ENCODE measurements at places on chromosomes 6 and 20.

DNA sequence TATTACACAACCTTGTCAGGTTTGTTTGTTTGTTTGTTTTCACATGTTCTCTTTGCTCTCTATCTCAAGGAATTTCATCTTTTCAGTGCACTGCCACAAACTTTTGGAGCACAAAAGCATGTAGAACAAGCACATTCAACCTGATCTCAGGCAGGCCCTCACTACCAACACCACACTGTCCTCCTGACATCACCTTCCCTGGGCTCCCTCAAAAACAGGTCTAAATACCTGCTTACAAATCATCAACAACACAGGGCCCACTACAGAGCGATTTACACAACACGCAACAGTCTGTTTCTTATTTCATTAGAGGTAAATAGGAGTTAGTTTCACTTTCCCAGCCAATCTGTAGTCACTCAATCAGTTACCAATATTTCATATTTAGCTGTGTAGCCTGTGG lies 241.4 kb downstream of the EPHA7 start:
- no peak for DNase-seq

- peak; percentile 99 for DNase-seq
These were observed at the start of gene GOPC for GRCh38 chr6:117602151-117602898. TSS of gene GOPC (minus strand) at chr6:117602511. CDS start at chr6:117602288, 223 bp downstream.

- DNase-seq = no peak
These were observed 262.1 kb downstream of the HACE1 start for GRCh38 chr6:104597541-104598050.

- no peak for DNase-seq
These were observed 8.3 kb downstream of the PM20D2 start for GRCh38 chr6:89154131-89154530.

DNA sequence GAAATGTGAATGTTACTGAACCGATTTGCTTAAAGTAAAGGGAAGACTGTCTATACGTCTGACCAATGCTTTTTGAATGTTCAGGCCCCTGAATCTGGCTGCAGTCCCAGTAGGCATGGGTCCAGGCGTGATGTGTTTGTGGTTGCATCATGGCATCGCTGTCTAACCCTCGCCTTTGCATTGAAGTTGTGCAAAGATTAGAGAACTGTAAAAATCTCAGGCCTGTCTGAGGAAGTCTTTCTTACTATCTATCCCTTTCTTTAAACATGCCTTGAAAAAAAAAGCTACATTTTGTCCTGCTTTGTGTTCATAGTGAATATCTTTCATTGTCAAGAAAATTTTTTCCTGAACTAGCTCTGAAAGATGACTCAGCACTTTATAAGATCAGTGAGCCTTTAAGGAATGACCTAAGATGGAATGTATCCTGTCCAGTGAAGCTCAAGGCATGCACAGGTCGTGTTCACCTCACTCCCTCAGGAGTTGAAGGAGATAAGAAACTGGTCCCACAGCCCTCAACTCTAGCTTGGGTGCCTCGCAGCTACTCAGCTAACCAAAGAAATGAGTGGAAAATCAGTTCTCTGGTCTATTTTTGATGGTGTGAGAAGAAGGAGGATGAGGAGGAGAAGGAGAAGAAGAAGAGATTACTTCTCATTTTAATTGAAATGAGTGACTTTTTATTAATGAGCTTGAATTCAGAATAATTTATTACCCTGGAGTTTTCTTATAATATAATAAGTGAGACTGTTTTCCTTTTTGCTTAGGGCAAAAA lies 48.6 kb downstream of the TPD52L1 start:
- peak; percentile 13 for DNase-seq

DNA sequence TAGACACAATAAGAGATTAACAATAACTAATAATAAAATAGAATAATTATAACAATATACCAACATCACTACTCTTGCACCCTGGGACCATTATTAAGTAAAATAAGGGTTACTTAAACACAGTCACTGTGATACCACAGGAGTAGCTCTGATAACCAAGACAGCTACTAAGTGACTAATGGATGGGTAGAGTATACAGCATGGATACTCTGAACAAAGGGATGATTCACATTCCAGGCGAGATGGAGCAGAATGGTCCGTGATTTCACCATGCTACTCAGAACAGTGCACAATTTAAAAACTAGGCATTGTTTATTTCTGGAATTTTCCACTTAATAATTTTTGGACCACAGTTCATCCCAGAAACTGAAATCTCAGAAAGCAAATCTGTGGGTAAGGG lies 80.0 kb upstream of the FUT9 start:
- DNase-seq = no peak

DNA sequence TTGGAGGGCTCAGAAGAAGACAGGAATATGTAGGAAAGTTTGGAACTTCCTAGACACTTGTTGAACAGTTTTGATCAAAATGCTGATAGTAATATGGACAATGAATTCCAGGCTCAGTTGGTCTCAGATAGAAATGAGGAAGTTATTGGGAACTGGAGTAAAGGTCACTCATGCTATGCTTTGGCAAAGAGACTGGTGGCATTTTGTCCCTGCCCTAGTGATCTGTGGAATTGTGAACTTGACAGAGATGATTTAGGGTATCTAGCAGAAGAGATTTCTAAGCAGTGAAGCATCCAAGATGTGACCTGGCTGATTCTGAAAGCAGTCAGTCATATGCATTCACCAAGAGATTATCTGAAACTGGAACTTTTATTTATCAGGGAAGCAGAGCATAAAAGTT lies 45.1 kb downstream of the FRK start:
- DNase-seq = no peak

DNA sequence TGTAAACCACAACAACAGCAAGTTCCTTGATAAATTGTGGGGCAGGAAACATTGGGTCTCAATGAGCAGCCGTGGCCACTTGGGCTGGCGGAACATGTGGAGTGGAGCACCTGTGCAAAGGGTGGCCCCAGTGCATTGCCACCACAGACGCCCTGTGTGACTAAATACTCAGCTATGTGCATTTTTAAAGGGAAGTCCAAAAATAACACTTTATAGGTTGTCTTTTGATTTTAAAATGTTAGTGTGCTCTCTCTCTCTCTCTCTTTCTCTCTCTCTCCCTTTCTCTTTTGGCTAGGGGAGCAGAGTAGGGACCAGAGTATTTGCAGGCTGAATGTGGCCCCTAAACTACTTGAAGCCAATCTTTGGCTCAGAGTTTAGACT lies 236.3 kb downstream of the BCAS1 start:
- DNase-seq = no peak

DNA sequence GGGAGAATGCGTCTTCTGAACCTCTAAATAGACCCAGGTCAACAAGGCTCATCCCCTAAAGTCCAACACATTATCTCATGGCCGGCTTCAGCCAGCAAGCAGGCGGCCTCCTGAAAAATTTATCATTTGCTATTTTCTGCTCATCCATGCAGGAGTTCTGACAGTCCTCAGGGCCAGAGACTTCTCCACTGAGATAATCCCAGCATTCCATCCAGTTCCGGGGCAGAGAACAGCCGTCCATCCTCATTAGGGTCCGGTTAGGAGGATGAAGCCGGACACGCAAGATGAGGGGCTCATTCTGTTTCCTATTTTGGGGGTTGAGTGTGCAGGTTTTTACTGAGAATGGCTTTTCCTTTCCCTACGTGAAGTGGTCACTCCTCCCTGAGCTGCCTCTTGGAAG lies 258.1 kb downstream of the PREX1 start:
- DNase-seq = no peak

- no peak for DNase-seq
These were observed 25.1 kb upstream of the RFPL4B start for GRCh38 chr6:112321941-112322424.

- DNase-seq = no peak
These were observed 115.4 kb downstream of the LAMP5 start for GRCh38 chr20:9629831-9630230.

GRCh38 chr20:53829255-53829723 lies 235.7 kb upstream of the ZNF217 start:
- peak; percentile 51 for DNase-seq

GRCh38 chr6:148780918-148781436 lies 34.1 kb downstream of the UST start:
- DNase-seq = no peak

GRCh38 chr20:39075731-39076130 lies 113.6 kb downstream of the DHX35 start:
- DNase-seq = no peak

DNA sequence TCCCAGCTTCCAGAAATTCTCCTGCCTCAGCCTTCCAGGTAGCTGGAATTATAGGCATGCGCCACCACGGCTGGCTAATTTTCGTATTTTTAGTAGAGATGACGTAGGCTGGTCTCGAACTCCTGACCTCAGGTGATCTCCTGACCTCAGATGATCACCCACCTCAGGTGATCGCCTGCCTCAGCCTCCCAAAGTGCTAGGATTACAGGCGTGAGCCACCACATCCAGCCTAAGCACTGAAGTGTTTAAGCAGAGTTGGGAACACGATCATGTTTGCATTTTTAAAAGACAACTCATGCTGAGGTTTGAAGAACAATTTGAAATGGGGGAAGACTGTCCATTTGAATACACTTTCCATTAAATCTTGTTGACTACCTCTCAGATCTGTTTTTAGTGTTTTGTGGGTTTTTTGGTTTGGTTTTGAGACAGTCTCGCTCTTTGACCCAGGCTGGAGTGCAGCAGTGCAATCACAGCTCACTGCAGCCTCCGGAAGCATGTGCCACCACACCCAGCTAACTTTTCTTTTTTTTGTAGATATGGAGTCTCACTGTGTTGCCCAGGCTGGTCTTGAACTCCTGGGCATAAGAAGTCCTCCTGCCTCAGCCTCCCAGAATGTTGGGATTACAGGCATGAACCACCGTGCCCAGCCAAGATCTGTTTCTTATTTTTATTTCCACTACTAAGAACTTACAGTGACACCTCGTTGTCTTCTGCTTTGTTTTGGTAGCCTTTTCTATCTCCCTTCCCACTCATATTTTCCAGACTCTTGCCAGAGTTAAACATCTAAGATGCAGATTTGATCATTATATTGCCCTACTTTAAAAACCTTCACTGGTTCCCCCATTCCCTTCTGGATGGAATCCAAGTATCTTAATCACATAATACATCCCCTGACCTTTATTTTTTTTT lies 5.5 kb downstream of the CASP8AP2 start:
- no peak for DNase-seq

DNA sequence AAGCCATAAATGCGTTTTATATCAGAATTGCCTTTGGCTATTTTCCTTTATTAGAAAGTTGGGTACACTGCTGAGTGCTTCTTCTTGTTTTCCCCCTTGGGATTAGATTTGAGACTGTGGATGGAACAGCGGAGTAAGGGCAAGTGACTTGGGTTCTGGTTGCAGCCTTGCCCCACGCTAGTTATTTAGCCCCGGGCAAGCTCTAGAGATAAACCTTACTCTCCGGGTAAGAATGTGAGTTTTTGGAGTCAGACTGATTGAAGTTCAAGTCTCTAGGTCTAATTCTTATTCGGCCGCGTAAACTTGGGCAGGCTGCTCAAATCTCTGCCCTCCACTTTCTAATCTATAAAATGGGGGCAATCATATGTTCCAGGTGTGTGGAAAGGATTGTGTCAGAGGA lies 8.9 kb downstream of the TSHZ2 start:
- no peak for DNase-seq

- peak; percentile 80 for DNase-seq
These were observed 12.0 kb downstream of the XRN2 start for GRCh38 chr20:21315138-21315537.

DNA sequence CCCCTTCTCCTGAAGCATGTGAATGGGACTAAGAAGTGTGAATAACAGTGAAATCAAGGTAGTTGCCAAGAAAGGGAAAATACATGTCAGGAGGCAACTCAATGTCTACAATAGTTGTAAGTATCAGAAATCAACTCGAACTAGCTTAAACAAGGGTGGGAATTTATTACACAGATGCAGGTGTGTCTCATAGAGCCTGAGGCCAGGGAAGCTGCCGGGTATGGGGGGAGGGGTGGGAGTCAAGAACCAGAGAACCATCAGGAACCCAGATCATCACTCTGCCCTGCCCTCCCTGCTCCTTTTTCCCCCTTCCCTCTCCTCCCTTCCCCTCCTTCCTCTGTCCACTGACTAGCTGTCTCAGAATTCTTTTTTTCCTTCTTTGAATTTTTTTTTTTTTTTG lies 34.9 kb upstream of the BMP6 start:
- no peak for DNase-seq

GRCh38 chr20:33015114-33015484 lies 7.6 kb downstream of the BPIFB2 start:
- DNase-seq = no peak

DNA sequence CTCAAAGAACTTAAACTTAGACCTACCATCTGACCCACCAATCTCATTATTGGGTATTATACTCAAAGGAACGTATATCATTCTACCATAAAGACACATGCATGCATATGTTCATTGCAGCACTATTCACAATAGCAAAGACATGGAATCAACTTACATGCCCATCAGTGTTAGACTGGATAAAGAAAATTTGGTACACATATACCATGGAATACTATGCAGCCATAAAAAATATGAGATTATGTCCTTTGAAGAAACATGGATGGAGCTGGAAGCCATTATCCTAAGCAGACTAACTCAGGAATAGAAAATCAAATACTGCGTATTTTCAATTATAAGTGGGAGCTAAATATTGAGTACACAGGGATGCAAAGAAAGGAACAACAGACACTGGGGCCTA lies 166.4 kb upstream of the GLP1R start:
- DNase-seq = no peak

DNA sequence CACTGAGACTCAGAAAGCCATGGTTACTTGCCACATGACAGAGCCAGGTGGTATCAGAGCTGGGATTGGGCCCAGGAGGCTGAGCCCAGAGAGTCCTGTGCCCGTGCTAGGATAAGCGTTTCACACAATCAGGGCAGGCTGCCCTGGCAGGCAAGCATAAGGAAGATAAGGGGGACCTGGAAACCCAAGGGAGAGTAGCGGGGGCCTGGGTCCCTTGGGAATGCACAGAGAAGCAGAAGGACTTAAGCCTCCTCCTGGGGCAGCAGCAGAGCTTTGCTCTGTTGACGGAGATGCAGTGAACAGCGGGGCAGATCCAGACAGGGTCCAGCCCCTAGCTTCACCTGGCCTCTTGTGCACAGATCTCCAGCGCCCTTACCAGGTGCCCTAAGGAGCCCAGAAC lies 8.7 kb downstream of the TRIB3 start:
- no peak for DNase-seq

- no peak for DNase-seq
These were observed 42.4 kb downstream of the PTCHD4 start for GRCh38 chr6:48068278-48069251.

GRCh38 chr6:98831959-98832283 lies 2.5 kb upstream of the POU3F2 start:
- DNase-seq = peak; percentile 68

GRCh38 chr6:16405375-16405774 lies 167.0 kb downstream of the GMPR start:
- DNase-seq = no peak

- no peak for DNase-seq
These were observed 97.9 kb downstream of the ZDHHC14 start for GRCh38 chr6:157478926-157479325.

- no peak for DNase-seq
These were observed 33.9 kb downstream of the DSE start for GRCh38 chr6:116404696-116405095.

DNA sequence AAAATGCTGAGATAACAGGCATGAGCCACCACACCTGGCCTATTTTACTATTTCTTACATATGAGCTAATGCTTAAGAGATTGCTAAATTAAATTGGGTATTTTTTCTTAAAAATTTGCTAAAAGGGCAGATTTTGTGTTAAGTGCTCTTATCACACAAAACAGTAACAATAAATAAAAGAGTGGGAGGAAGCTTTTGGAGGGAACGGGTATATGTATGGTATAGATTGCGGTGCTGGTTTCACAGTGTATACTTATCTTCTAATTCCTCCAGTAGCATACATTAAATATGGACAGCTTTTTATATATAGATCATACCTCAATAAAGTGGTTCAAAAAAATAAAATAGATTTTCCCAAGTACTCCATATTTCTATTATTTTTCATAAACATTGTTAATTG lies 39.4 kb upstream of the FABP7 start:
- peak; percentile 24 for DNase-seq

GRCh38 chr20:43840382-43841070 lies 74.1 kb upstream of the TOX2 start:
- DNase-seq = peak; percentile 62
